Posterior vena cava (tissue), 2 donors: ENCODE measurements at places on chromosomes 13 and 19.
A peak's percentile ranks its signal among the peaks of the same experiment; 100 is the strongest.

GRCh38 chr19:10315335-10316214 is at the start of gene FDX2:
Gene FDX2 (minus strand): TSS chr19:10316015. CDS start chr19:10315996, 19 bp downstream.
- DNase-seq = peak; percentile 96

GRCh38 chr19:40533508-40533907 is 43.2 kb upstream of the SHKBP1 start:
- DNase-seq = no peak

DNA sequence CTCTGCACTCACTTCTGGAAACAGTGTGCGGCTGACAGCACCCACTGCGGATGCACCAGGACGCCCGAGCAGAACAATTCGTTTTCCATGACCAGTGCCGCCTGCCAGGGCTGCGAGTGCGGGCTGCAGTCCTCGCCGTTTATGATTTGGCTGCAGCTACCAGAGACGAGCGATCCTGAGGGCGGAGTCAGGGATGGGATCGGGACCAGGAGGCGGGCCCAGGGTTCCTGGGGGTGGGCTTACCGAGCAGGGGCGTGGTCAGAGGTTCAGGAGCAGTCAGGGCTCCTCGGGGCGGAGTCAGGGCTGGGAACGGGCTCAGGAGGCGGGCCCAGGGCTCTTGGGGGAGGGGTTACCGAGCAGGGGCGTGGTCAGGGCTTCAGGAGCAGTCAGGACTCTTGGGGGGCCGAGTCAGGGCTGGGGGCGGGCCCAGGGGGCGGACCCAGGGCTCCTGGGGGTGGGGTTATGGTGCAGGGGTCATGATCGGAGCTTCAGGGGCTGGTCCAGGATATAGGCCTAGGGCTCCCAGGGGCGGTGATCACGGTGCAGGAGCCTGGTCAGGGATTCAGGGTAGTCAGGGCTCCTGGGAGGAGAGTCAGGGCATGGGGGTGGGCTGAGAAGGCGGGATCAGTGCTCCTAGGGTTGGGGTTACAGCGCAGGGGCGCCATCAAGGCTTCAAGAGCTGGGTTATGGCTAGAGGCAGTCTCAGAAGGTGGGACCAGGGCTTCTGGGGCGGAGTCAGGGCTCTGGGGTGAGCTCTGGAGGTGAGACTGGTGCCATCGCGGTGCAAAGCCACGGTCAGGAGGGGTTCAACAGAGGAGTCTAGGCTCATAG is 1.7 kb downstream of the KLK4 start:
- DNase-seq = no peak

DNA sequence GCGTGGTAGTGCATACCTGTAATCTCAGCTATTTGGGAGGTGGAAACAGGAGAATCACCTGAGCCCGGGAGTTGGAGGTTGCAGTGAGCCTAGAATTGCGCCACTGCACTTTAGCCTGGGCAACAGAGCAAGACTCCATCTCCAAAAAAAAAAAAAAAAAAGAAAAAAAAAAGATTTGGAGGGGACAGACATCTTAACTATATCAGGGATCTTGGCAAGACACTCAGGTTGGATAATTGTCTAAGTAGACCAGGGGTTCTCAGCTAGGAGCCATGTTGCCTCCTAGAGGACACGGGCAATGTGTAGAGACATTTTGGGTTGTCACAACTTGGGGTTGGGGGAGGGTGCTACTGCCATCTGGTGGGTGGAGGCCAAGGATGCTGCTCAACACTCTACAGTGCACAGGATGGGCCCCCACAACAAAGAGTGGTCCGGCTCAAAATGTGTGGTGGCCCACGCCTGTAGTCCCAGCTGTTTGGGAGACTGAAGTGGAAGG is 1.9 kb upstream of the ZNF580 start:
- DNase-seq = no peak

- DNase-seq = no peak
These were observed 1.5 kb upstream of the ERICH4 start for GRCh38 chr19:41441321-41441945.

DNA sequence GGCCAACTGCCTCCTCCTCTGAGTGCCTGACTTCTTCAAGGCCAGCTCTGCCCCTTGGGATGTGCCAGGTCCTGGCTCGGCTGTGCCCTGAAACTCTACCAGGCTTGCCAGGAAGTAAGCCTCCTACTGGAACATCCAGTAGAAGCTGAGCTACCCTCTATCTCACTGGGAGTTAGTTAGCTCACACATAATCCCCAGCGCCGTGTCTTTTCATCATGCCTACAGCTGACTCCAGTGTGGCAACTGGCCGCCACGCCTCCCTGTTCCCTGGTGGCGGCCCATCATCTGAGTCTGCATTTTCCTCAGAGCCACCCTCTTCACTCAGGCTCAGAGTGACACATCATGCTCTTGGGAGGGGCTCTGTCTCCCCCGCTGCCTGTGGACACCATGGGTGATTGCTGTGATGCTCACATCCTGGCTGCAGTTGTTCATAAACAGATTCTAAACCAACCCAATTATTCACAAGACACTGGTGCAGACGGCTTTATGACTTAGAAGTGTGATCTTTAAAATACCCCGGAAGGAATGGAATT is 131.9 kb upstream of the IRS2 start:
- DNase-seq = no peak

GRCh38 chr19:31538879-31539278 is 189.6 kb upstream of the TSHZ3 start:
- DNase-seq = no peak

DNA sequence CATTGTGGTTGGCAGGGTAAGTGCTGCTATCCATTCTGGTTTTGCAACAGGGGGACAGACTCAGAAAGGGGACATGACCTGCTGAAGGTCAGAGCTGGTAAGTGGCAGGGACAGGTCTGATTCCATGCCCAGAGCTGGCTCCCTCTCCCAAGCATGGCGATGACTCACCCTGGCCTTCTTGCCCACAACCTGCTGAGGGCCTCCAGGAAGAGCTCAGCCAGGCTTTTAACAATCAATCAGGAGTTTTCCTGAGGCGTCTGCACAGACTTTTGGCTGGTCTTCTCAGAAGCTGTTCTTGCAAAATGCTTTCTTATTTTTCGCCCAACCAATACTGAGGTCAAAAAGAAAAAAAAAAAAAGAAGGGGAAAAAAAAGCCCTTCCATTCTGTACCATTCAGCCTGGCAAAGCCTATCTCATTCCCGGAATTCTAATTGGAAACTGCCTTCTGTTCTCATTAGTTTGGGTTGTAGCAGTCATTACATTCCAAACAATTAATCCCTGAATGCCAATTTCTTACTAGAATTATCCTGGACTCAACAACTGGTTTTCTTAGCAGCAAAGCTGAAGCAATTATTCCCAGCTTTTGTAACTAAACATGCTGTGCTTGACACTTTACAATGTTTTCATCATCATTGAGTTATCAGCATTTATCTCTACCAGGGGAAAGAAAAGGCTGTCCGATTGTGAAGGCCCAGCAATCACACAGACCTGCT is 17.7 kb downstream of the SIAH3 start:
- no peak for DNase-seq

GRCh38 chr13:92197669-92198068 is 799.2 kb downstream of the GPC5 start:
- DNase-seq = no peak

- DNase-seq = no peak
These were observed 4.6 kb upstream of the CDC42EP5 start for GRCh38 chr19:54477650-54478049.

GRCh38 chr19:50050406-50051227 is 24.8 kb downstream of the ZNF473 start:
- peak; percentile 95 for DNase-seq
